ENCODE measurements at places on chromosomes 12 and 14.

GRCh38 chr12:6390084-6390799 lies 6.3 kb downstream of the LTBR start:
- DNase-seq = no peak

- DNase-seq = no peak
Observed at GRCh38 chr12:26629864-26630263, 203.1 kb downstream of the ITPR2 start.

DNA sequence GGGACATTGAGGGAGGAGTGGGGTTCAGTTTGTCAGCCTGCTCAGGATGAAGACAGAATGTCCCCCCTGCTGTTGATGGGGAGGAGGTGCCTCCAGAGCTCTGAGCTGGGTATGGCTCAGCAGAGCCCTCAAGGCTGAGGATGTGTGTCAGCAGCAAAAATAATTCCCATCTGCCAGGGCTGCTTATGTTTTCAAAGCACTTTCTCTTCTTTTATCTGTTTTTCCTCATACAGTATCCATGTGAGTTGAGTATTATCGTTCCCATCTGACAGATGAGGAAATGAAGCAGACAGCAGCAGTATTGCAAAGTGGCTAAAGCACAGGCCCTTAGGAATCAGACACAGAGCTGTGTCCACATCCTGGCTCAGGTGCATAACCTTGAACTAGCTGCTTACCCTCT lies 94.1 kb downstream of the SLC8A3 start:
- no peak for DNase-seq

- no peak for DNase-seq
Observed at GRCh38 chr14:42869681-42870080, 1263.0 kb downstream of the LRFN5 start.

GRCh38 chr14:99077076-99077843 lies 194.7 kb downstream of the BCL11B start:
- no peak for DNase-seq

DNA sequence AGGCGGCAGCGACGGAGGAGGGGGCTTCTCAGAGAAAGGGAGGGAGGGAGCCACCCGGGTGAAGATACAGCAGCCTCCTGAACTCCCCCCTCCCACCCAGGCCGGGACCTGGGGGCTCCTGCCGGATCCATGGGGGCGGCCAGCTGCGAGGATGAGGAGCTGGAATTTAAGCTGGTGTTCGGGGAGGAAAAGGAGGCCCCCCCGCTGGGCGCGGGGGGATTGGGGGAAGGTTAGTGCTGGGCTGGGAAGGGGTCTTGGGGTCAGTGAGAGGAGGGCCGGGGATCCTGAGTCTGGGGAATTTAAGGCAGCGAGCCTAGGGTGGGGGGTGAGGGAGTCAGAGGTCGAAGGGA lies 203 bp downstream of the NFATC4 start:
- DNase-seq = no peak

- no peak for DNase-seq
Observed at GRCh38 chr12:72872996-72873395, 600.8 kb downstream of the TRHDE start.

DNA sequence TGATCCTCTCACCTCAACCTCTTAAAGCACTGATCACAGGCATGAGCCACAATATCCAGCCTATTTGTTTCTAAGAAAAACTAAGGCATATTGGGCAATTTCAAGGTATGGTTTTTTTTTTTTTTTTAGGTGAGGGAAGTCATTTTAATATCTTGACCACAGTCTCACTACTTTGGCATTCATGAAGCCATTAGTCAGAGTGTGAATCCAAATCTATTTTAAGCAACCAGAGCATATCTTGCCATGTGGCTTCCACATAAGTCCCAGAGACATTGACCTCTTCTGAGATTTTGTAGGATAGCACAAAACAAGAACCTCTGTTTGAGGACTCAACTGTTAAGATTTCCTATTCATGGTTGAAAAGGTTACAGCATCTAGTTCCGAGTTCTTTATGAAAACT lies 130.3 kb upstream of the RBM19 start:
- DNase-seq = no peak

GRCh38 chr12:124402248-124403066 lies 107.6 kb downstream of the RFLNA start:
- no peak for DNase-seq

DNA sequence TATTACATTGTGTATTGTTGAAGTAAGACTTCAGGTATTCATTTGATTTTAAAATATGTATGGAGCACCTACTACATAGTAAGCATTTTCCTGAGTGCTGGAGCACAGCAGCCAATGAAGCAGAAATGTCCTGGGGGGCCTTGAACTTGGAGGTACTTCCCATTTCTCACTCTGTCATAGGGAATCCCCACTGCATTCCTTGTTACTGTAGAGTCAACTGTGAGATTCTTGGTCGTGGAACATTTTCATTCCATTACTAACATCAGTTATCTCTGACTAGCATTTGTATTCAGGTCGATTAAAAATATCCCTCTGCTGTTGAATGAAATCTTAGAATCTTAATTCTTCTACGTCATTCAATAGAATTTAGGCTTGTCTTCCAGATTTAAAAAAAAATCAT lies 66.7 kb downstream of the PDE3A start:
- DNase-seq = no peak

- DNase-seq = no peak
Observed at GRCh38 chr14:82029038-82029437, 495.4 kb upstream of the SEL1L start.

DNA sequence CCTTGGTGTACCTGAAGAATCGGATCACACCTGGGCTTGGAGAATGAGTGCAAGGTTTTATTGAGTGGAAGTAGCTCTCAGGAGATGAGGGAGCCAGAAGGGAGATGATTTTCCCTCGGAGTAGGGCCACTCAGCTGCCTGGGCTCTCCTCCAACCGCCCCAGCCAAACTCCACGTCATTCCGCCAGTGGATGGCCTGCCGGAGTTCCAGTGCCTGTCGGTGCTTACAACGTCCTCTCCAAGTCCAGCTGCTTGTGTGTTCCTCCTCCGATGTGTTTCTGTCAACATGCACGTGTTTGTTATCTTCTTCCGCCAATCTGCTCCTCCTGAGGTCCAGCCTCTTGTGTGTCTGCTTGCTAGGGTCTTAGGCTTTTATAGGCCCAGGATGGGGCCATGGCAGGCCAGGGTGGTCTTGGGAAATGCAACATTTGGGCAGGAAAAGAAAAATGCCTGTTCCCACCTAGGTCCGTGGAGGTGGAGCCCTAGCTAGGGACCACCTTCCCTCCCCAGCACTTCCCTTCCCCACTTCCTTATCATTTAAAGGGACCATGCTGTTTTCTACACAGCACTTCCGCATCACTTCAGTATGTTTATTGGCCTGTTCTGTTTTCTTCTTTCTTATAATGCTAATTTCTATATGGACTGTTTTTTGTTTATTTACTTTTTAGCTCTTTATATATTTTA lies 343.2 kb downstream of the PDZRN4 start:
- no peak for DNase-seq

- no peak for DNase-seq
Observed at GRCh38 chr14:95920769-95921438, 44.3 kb downstream of the TUNAR start.

Data from trophoblast cell (in vitro differentiated cells and primary cell).